ENCODE measurements at places on chromosomes 7 and 10.

- H3K4me3 ChIP-seq = no peak overlapping the region
- DNase-seq = peak; percentile 60
- no peak overlapping the region for H3K27ac ChIP-seq
Observed at GRCh38 chr10:35563261-35563891, 41.8 kb upstream of the GJD4 start.

DNA sequence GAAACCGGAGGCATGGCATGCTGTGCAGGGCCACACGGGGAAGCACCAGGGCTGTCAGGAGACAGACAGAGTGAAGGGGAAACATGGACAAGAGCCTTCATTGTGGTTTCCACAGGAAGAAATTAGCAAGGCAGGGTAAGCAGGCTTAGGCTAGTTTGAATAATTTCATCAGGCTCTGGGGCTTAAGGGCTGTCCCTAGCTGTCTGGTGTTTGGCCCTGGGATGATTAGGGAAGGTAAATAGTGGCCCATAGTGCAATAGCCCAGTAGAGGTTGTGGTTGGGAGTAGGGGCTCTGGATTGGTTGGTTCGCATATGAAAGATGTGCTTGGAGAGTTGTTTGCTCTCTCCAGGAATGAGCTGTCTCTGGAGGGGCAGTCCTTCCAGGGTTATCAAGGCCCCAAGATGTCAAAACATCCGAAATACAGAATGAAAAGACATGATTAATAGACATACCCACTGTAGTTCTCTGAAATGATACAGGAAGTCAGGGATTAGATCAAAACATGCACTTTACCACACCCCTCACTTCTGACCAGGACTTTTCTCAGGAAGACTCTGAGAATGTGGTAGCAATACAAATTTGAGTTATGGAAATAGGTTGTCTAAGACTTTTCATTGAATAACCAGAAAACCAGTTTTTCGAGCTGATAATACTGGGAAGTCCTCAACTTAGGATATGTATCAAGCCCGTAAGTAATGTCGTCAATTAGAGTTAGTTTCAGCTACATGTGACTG is 224.9 kb upstream of the NFE2L3 start:
- no peaks in the 10 kb centered on the region for H3K27me3 ChIP-seq
- H3K27ac ChIP-seq = no peak overlapping the region
- DNase-seq = no peak
- H3K4me1 ChIP-seq = no peaks in the 10 kb centered on the region

DNA sequence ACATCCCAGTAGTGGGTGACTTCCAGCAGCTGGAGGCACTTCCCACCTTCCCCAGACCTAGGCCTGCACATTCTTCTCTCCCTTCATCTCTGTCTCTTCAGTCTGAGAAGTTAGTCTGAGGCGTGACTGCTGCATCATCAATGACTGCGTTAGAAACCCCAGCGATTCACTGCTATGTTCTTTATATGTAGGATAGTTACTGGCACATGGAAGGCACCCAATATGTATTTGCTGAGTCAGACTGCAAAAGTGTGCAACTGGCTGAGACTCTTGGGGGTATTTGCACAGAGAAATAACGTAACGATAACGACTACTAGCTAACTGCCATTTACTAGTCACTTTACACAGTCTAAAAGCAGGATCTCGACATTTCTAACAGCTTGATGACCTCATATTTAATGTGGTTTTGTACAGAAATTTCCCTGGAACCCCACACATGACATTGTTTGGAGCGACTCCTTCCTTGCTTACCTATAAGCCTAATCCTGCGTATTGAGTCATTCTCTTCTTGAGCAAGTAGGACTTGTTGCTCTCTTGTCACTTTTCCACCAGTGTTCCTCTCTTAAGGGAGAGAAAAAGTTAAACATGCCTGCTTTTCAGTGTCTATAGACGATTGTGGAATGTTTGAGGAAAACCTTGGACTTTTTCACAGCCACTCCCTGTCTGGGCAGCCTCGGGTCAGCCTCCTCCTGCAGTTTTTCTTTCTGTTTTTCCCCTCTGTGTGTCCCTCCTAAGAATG is 45.5 kb downstream of the THNSL1 start:
- H3K27ac ChIP-seq = no peak overlapping the region
- DNase-seq = no peak
- H3K4me3 ChIP-seq = no peak overlapping the region
- H3K4me1 ChIP-seq = no peaks in the 10 kb centered on the region

DNA sequence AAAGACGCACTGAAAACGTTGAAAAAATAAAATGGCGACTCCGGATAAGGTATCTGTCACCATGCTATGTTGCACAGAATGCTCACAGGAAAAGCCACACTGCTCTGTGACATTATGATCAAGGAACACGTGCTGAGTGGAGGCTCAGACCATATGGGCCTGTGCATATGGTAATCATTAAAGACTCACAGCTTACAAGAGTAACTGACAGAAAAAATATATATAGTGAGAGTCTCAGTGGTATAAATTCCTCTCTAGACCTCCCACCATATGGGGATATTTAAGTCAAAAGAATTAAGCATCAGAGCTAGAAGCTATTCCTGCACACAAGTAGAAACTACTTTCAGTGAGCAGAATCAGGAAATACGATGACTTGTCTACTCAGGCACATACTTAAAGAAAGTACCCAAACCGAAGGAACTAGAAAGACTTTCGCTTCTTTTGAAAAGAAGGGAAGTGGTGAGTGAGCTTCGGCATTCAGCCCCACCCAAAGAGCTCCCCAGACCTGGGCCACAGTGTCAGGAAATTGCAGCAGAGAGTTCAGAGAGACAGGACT is 65.1 kb upstream of the MPP7 start:
- H3K36me3 ChIP-seq = no peaks in the 10 kb centered on the region
- no peak overlapping the region for H3K4me3 ChIP-seq
- H3K4me1 ChIP-seq = no peaks in the 10 kb centered on the region
- no peak overlapping the region for H3K27ac ChIP-seq
- DNase-seq = no peak

GRCh38 chr7:28904578-28905048 is 53.5 kb downstream of the TRIL start:
- no peaks in the 10 kb centered on the region for H3K4me1 ChIP-seq
- DNase-seq = no peak
- H3K27me3 ChIP-seq = no peaks in the 10 kb centered on the region
- H3K27ac ChIP-seq = no peak overlapping the region

GRCh38 chr7:8818406-8818805 is 385.0 kb downstream of the NXPH1 start:
- H3K36me3 ChIP-seq = no peaks in the 10 kb centered on the region
- no peaks in the 10 kb centered on the region for H3K27me3 ChIP-seq

GRCh38 chr7:83413831-83414230 is 235.1 kb downstream of the SEMA3E start:
- no peaks in the 10 kb centered on the region for H3K27me3 ChIP-seq
- H3K36me3 ChIP-seq = no peaks in the 10 kb centered on the region
- no peak for DNase-seq
- H3K4me1 ChIP-seq = no peaks in the 10 kb centered on the region

DNA sequence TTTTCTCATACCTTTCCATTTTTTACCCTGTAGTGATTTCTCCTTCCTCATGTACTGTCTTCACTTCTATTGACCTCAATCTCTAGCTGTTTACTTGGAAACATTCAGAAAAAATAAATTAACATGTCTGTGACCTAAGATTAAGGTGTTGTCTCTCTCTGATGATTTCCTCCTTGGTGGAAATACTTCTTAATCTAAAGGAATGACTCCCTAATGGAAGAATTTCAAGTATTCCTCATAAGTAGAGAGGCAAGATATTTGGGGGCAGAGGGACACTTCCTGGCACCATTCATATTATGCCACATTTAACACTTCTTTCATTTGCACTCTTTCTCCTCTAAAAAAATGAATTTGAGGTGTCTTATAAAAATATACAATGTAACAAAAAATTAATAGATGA is 202.8 kb downstream of the NEBL start:
- no peak overlapping the region for H3K4me3 ChIP-seq
- no peaks in the 10 kb centered on the region for H3K36me3 ChIP-seq
- no peaks in the 10 kb centered on the region for H3K4me1 ChIP-seq
- DNase-seq = no peak

DNA sequence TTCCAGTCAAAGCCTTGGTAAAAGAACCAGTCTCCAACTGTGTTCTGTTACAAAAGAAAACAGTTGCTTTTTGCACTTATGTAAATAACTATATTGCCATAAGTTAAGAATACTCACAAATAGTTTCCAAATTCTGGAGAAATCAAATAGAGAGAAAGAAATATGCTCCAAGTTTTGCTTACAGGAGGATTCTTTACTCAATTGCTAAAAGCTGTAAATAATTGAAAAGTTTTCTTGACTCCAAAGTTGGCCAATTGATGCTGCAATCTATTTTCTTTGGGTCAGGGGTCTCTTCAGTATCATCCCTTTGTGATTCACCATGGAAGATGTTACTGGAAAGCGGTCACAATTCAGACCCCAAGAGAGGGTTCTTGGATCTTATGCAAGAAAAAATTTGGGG is 36.0 kb downstream of the NEURL1 start:
- no peak overlapping the region for H3K4me3 ChIP-seq
- no peaks in the 10 kb centered on the region for H3K36me3 ChIP-seq
- H3K4me1 ChIP-seq = no peaks in the 10 kb centered on the region
- no peak for DNase-seq
- H3K27me3 ChIP-seq = no peaks in the 10 kb centered on the region

DNA sequence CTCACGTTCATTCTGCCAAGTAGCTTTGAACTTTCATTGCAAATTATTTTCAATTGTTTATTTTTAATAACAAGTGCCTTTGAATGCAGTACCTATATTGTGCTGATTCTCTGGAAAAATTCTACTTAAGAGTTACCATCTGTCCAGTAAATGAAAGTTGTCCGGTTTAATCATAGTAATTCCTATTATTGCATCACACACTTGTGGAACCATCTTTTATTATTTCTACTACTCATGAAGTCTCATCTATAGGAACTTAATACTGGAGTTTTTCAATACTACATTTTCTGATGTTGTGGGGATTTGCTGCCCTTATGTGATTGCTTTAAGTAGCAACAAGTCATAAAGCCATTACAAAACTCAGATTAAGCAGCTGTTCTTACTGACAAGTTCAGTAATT is 16.5 kb upstream of the SKAP2 start:
- H3K4me1 ChIP-seq = no peaks in the 10 kb centered on the region
- DNase-seq = no peak
- H3K27me3 ChIP-seq = no peaks in the 10 kb centered on the region
- H3K4me3 ChIP-seq = no peak overlapping the region
- H3K36me3 ChIP-seq = no peaks in the 10 kb centered on the region

GRCh38 chr7:108360058-108360800 is 96.0 kb downstream of the NRCAM start:
- no peak overlapping the region for H3K4me3 ChIP-seq
- no peaks in the 10 kb centered on the region for H3K36me3 ChIP-seq
- H3K27me3 ChIP-seq = no peaks in the 10 kb centered on the region
- H3K4me1 ChIP-seq = no peaks in the 10 kb centered on the region
- DNase-seq = no peak

DNA sequence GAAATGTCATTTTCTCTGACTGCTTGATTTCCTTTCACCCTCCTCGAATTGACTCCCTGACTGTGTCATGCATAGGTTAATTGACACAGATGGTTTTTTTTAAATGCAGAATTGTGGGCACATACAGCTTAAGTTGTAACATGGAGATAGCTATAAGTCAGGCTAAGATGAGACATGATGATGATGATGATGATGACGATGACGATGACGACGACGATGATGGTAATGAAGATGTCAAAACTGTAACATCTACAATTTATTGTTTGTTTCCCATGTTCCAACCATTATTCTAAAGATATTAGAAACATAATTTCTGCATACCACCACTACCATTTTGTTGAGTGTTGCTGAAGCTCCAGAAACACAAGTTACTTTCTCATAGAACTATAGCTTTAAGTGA is 1232.8 kb downstream of the XPNPEP1 start:
- no peaks in the 10 kb centered on the region for H3K36me3 ChIP-seq
- DNase-seq = no peak
- no peak overlapping the region for H3K4me3 ChIP-seq
- H3K4me1 ChIP-seq = no peaks in the 10 kb centered on the region

DNA sequence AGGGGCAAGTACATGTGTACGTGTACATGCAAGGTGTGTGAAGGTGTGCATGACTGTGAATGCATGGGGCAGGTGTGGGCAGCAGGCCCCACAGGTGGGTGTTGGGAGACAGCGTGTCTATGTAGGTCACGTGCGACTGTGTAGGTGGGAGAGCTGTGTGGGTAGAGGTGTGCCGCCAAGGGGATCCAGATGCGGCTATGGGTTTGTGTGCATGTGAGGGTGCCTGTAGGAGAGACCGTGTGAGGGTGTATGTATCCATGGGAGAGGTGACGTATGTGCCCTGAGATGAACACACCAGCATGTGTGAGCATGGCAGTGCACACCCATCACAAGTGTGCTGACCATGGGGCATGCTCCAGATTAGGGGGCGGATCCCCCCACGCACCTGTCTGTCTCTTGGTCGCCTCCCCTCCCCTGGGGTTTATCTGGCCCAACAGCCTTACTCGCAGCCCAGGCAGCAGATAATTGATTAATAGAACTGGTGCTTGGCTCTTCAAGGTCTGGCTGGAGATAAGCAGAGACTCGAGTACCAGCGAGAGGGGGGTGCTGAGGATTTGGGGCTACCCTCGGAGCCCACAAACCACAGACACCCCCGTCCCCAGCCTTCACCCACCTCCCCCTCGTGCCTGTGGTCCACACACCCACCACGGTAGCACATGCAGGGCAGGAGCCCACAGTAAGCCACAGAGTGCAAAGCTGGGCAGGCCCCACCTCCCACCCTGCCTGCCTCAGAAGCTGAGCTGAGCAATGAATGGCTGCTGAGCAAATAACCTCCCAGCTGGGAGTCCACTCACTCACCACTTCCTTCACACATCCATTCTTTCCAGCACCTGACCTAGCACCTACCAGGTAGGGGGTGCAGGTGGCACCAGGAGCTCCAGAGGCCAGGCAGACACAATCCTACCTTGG is 41.4 kb upstream of the ZMIZ1 start:
- H3K4me1 ChIP-seq = peaks cover 5% of the 10 kb centered on the region
- no peak overlapping the region for H3K27ac ChIP-seq
- H3K27me3 ChIP-seq = no peaks in the 10 kb centered on the region

DNA sequence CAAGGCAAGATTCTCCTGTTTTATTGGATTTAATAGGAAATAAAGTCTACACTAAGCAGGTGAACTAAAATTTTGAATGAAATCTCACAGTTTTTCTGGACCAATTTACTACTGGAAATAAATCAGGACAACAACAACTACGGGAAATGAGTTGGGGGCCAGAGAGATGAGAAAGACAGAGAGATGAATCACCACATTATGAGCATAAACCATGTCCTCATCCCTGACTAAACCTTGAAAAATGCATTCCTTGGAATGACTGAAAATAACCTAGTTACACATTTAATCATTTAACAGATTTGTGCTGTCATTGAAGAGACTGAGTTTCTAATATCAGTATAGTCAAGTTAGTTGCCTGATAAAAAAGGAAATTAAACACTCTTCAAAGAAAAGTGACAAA is 608.4 kb upstream of the KCND2 start:
- H3K36me3 ChIP-seq = no peaks in the 10 kb centered on the region
- H3K4me3 ChIP-seq = no peak overlapping the region
- DNase-seq = no peak
- no peaks in the 10 kb centered on the region for H3K4me1 ChIP-seq
- H3K27ac ChIP-seq = no peak overlapping the region
- H3K27me3 ChIP-seq = no peaks in the 10 kb centered on the region

GRCh38 chr10:89478739-89479654 is 56.4 kb downstream of the SLC16A12 start:
- H3K4me1 ChIP-seq = peaks cover 58% of the 10 kb centered on the region
- peak overlapping the region; percentile 27 for H3K27ac ChIP-seq
- DNase-seq = no peak
- H3K27me3 ChIP-seq = no peaks in the 10 kb centered on the region
- H3K4me3 ChIP-seq = no peak overlapping the region

All from testis (tissue), 5 donors.